ENCODE measurements at places on chromosomes 6 and 20.

DNA sequence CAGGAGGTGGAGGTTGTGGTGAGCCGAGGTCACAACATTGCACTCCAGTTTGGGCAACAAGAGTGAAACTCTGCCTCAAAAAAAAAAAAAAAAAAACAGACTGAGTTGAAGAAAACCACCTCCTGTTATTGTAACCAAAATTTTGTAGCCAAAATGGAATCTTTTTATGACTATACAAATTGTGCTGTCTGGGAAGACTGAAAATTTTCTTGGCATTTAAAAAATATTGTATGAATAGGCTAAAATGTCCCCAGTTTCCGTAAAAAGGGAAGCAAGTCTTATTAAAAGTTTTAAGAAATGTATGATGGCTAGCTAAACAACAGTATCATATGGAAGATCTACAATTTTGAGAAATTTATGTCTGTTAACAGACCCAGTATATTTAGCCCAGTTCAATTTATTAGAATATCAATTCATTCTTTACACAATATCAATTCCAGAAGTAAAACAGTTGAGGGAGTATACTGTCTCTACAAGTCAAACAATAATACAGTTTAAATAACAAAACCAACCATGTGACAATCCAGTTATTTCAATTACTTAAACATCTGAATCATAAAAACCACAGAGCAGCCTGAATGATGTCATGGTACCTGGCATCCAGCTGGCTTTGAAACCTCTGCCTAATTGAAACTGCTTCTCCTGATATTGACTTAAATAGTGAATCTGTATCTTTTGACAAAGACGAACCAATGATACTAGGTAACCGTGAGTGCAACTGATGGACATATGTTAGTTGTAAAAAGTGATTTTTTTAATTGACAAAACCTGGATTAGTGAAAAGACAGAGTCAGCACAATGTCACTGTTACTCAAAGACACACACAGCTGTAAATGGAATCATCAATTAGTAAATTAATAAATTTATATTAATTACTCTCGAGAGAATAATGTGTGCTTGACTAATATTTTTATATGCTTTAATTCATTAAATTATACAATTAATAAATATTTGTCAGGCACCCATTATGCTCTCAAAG, 166.6 kb upstream of the MARCKS start:
- no peak for DNase-seq

DNA sequence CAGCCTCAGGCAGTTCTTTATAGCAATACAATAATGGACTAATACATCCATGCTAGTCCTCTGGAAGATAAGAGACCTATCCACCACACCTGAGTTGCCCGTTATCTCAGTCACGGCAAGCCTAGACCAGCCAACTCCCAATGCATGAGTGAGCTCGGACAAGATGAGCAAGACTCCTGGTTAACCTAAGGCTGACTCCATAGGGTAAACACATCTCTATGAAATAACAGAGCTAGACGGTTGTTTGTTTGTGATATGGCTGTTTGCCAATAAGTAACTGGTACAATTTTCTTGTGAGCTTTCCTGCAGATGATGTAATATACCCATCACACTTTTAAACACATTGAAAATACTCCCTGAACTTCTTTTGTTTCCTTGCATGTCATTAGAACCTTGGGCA, 70.6 kb upstream of the PHACTR1 start:
- DNase-seq, result no peak

- DNase-seq, result no peak
Measured at GRCh38 chr6:38311201-38311600, 328.5 kb downstream of the BTBD9 start.

- DNase-seq, result no peak
Measured at GRCh38 chr6:23566418-23566817, 559.6 kb upstream of the NRSN1 start.

DNA sequence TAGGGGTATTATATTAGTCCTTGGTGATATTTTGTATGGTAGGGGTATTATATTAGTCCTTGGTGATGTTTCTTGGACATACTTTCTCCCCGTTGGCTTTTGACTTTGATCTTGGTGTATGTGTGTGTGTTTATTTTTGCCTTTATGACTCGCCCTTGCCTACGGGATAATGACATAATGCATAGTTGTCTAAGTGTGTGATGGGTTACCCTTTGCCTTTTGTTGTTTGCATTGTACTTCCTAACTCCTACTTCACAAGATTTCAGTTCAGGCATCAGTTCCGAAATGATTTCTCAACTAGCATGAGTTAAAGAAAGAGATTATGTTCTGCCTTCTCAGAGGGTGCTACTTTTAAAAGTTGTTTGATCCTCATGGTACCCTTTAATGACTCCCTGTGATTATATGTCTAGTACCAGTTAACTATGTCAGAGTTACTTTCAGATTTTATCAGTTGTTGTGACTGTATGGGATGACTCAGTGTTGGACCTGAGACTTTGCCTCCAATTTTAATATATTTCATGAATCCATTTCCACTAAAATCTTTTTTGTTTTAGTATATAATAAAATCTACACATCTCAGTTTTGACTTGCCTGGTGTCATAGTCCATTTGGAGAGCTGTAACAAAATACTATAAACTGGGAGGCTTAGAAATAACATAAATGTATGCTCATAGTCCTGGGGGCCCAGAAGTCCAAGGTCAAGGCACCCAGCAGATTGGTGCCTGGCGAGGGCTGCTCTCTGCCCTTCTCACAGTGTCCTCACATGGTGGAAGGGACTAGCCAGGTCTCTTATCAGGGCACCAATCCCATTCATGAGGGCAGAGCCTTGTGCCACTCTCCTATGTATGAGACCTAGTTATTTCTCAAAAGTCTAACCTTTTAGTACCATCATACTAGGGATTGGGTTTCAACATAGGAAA, 34.1 kb downstream of the CDYL start:
- DNase-seq, result no peak

DNA sequence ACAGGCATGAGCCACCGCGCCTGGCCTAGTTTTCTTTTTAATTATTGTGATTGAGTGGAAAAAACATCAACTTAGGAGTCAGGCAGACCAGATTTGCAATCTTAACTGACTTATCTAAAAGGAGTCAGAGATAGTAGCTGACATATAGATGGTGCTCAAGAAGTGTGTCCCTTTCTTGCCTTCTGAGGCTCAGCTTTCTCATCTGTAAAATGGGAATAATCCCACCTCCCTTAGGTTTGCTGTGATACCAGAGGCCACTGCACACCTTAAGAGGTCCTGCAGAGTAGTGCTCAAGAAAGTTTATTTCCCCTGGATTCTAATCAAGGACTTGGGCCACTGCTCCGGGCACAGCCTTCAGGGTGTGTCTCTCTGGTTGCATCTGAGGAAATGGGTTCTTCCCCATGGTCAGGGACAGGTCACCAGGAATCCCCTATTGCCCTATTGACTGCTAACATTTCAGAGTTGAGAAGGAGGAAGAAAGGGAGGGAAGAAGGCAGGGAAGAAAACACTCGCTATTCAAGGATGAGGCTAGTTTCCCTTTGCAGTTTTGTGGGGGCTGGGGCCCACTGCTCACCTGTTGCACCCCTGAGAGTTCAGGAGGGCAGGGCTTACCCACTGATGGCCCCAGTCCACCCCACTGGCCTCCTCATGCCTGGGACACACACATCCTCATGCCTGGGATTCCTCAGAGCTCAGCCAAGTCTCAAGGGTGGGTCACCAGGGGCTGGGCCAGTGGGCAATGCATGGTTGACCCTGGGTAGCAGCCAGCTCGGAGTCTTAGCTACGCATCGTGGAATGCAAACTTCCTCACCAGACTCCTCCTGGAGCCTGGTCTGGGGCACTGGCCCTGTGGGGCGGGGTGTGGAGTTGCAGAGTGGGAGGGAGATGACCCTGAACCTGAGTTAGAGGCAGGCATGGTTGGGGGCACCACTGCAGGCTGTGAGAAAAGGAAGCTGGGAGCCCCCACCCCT, 21.2 kb downstream of the C6orf132 start:
- peak; percentile 63 for DNase-seq

DNA sequence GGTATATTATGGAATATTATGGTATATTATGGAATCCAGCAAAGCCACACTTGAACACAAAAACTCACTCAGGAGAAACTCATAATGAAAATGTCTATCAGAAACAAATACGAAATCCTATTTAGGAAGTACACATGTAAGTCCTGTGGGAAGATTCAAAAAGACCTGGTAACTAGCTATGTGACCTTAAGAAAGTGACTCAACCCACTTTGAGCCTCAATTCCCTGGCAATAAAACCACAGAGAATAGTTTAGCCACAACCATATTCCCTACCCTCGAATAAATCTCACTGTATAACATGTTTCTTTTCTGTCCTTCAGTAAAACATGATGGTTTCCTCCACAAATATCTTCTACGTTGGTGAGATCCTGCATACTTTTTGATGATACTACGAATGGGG, 56.4 kb downstream of the ZMYND8 start:
- DNase-seq, result no peak

DNA sequence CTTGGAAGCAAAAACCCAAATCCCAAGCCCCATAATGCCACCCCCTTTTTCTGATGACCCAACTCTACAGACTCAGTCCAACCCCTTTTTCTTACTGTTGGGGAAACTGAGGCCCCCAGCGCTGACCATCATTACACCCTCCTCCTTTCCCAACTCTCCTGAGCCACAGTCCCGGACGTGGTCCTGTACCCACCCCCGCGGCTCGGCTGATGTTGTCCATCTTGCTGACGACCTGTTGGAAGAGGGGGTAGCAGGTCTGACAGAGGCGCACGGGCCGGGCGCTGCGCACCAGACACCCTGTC, 533 bp downstream of the OSTM1 start:
- DNase-seq, result no peak

DNA sequence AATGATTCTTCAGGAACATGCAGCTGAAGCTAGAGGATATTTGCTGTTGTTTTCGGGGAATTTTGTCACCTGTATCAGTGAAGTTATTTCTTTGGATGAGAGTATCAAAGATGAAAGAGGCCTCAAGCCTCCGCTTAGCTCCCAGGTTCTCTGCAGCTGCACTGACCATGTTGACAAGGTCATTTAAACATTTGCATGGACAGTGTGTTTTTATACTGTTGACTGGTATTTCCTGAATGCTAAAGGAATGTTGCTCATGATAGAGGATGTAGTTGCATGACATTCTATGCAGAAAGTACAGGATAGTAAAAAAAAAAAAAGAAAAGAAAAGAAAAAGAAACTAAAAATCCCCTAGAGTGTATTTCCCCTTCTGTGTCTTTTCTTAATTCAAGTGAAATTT, 165.6 kb upstream of the LAMP5 start:
- DNase-seq, result no peak

DNA sequence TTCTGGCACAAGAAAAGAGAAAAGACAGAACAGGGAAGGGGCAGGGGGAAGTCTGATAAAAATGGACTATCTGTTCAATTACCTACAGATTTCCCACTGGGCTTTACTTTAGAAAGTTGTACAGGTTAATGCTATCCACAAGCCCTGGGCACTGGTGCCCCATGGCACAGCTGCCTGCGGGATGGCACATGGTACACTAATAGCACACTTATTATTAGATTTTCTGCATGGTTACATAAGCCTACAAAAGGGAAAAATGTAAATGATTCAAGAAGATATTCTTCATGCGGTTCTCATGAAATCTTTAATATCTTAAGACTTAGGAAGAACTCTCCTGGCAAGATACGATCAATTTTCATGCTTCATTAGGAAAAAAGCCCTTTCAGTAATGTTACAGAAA, 137.5 kb downstream of the GMPR start:
- no peak for DNase-seq

DNA sequence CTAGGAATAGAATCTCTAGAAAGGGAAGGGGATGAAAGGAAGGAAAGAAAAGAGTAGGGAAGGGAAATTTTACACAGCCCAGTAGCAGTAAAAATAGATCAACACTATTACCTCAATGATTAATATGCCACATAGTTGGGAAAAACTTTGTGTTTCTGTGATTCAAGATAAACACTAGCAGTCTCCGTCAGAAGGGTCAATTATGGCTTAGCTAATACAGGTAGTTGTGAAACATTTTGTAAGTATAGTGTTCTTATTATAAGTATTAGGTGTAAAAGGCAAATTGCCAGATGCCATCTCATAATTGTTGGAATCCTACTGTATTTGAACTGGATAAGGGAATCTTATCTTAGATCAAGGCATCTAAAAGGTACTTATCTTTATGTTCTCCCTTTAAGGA, 165.7 kb downstream of the MTFR2 start:
- no peak for DNase-seq
